NCI-H2081 (cell line): ENCODE measurements at places on chromosomes 6 and 20.

DNA sequence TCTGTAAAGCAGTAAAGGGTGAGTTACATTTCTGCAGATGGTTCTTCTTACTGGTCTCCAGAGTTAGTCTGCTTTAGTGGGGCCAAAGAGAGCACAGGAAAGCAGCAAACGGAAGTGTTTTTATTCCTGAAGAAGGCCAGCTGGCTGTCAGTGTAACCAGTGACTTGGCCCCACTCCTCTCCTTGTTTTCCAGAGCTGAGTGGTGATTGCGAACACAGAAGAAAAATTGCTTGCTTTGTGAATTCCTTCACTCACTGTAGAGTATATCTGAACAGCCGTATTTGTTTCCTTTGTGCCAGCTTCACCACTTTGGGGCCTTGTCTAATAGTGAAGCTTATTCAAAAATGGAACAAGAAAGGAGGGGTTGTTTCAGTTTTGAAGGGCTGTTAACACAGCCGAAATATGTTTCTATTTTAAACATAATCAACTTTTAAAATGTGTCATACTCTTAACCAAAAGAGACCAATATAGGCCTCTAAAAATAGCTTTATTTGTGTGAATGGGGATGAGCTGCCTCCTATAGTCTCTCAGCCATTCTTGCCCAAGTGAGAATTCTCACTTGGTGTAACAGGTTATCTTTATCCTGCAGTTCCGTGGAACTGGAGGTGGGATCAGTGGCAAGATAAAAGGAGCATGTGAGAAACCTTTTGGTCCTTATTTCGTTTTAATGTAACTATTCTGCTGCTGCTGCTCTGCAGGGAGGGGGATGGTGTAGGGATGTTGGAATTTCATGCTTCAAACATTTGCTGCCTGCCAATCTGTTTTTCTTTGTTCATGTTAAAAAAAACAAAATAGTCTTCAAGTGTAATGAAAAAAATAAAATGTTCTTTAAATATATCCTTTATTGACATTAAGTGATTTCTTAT is 37.8 kb downstream of the ZC2HC1B start:
- no peak for DNase-seq

GRCh38 chr20:210809-211502 is 16.1 kb upstream of the DEFB129 start:
- no peak for DNase-seq

- DNase-seq: no peak
Observed at GRCh38 chr6:146358431-146359046, 185.1 kb upstream of the RAB32 start.

- DNase-seq: no peak
Observed at GRCh38 chr6:109081026-109081425, 13.6 kb downstream of the SESN1 start.

DNA sequence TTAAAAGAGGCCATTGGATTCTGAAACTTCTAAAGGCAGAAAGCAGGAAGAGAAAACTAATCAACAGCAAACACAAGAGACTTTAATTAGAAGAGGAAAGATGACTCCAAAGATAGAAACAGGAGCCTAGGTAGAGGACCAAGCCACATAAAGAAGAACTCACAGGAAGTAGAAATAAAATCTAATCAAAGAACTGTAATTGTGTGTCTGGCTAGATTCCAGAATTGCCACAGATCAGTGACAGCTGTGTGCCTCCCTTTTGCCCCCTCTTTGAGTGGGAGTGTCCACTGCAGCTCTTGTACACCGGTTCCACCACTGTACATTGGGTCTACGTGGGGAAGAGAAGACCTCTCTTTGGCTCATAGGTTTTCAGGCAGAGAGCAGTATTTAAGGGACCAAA is 22.3 kb upstream of the THEMIS start:
- DNase-seq: peak; percentile 45
